GM20000 (cell line): ENCODE measurements at places on chromosomes 6 and 20.

GRCh38 chr6:75268121-75268987, 16.2 kb downstream of the TMEM30A start:
- DNase-seq: no peak

GRCh38 chr6:166659581-166659980, 32.5 kb upstream of the RPS6KA2 start:
- DNase-seq: no peak

GRCh38 chr6:22884456-22884855, 315.1 kb downstream of the HDGFL1 start:
- no peak for DNase-seq

DNA sequence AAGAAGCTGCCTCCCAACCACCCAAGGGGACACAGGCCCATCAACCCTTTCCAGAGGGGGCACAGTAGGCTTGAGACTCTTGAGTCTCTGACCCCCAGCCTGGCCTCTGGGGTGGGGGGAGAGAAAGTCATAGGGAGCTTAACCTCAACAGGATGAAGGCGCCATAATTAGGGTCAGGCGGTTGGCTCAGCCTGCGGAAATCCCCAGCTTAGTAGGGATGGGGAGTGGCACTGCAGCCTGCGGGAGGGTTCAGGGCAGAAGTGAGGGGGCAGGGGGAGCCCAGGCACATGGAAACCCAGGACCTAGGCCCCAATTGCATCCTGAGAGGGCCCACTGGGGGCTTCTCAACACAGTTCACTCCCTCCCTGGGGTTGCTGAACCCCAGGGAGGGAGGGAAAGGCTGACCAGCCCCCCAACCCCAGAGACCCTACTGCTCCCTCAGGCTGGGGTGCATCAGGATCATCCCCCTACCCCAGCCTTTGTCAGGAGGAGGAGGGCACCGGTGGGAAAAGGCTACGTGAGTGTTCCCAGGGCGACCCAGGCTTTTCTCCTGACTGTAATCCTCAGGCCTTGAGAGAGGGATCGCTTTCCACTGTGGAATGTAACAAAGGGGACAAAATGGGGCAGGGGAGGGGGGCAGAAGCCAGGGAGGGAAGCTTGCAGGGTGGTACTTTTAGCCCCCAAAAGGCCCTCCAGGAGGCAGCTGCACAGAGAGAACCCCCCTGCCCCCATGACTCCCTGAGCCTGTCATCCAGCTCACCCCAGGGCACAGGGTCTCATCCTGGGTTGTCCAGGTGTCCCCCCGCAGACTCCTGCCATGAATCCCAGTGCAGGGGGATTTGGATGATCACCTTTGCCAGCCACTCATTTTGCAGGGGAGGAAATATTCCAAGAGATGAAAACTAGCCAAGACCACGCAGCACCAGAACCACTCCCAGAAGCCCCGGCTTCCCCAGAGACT, 46.4 kb downstream of the MRPL14 start:
- no peak for DNase-seq

DNA sequence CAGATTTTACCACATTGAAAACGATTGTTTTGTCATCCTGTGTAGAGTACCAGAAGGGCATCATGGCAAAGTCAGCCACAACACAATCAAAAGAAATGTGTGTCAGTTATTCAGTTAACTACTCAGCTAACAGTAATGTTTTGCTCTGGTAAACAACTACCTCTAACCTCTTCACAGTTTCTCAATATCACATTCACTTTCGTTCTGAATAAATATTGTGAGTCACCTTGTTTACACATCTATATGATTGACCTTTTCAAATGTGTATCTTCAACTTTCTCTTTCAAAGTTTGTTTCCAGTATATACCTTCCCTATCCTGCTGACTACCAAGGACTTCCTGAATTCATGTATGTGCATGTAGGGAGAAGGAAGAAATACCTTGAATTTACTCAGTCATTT, 216.6 kb upstream of the UFL1 start:
- DNase-seq: peak; percentile 21

- peak; percentile 97 for DNase-seq
These were observed at the start of gene FAM210B for GRCh38 chr20:56358600-56359211. TSS of gene FAM210B (plus strand) at chr20:56358974. CDS start at chr20:56359006, 32 bp downstream.

GRCh38 chr20:53838311-53838868, 232.0 kb downstream of the BCAS1 start:
- DNase-seq: no peak

- DNase-seq: no peak
These were observed 371.7 kb upstream of the RUNX2 start for GRCh38 chr6:44956396-44956795.

DNA sequence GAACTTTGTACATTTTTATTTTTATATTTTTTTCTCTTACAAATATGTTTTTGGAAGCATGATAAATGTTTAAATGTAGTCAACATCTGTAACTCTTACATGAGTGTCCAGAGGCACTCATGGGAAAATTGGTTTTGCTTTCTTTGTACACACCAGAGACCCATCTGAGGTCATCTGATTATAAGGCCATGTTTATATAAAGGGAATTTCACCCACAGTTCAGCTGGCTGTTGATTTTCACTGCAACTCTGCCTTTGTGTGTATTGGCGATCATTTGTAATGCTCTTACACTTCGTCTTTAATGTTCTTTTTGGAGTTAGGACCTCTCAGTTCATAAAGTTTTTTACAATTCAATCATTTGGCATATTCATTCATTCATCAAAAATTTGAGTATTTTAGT, 28.1 kb downstream of the RIOK1 start:
- no peak for DNase-seq

DNA sequence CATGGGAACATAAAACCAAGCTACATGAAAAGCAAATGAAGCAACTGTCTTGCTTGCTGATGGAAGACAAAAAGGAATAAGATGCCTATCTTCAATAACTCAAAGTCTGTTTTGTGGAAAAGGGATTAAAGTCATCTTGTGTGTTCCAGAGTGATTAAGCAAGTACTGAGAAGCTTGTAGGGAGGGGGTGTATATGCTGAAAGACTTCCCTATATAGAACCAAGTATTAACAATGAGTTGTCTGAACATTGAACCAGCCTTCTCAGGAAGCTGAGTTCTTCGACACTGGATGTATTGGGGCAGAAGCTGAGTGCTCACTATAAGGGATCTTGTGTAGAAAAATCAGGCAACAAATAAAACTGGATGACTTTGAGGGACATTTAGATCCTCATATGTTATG, 451.8 kb downstream of the CD83 start:
- DNase-seq: no peak

DNA sequence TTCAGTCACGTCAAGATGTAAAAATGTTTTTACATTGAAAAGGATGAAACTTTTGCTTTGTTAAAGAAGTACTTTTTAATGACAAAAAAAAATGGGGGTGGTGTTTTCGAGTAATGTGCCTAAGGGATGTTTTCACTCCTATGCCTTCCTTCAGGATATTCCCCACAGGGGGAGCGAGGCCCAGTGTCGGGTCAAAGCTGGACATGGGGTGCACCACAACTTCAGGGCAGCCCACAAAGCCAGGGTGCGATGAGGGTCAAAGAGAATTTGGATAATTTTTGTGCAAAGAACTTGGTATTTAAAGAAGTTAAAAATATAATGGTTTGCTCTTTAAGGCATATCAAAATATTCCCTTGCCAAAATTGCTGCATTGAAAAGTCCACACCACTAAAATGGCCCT, 247.8 kb downstream of the KCNQ5 start:
- no peak for DNase-seq

DNA sequence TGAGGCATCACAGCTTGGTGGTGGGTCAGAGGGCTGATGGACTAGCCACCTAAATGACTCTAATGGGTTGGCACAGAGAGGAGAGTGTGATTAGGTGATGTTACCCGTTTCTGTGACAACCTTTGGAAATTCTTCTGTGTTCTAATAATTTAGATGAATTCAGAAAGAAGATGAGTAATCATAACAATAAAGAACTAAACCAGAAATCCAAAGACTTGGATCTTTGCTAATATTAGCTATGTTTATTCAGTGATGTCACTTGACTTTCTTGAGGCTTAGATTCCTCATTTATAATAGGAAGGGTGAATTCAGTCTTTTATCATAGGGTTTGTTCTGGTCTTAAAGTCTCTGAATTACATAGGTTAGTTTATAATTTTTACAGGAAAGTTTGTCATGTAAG, 19.9 kb downstream of the CRYBG1 start:
- DNase-seq: no peak

GRCh38 chr20:62707921-62708521, 615 bp upstream of the NTSR1 start:
- DNase-seq: no peak

DNA sequence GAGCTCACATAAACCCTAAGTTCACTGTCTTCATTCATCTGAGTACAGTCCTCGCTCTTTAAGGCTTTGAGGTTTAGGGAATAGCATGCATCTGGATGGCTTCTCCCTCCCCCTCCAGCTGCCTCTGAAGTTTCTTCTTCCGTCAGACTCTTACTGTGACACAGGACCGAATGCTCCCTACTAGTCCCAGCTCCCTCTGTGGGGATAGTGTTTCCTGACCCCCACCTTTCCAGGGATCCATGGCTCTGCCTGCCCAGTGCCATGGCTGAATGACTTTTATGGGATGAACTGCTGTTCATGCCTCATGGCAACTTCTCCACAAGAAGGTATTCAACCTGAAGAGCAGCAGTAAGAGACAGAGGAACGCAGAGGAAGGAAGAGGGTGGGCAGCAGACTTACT, 79.8 kb upstream of the EMILIN3 start:
- DNase-seq: no peak

- DNase-seq: no peak
These were observed 9.0 kb upstream of the ZNF292 start for GRCh38 chr6:87146363-87146762.

DNA sequence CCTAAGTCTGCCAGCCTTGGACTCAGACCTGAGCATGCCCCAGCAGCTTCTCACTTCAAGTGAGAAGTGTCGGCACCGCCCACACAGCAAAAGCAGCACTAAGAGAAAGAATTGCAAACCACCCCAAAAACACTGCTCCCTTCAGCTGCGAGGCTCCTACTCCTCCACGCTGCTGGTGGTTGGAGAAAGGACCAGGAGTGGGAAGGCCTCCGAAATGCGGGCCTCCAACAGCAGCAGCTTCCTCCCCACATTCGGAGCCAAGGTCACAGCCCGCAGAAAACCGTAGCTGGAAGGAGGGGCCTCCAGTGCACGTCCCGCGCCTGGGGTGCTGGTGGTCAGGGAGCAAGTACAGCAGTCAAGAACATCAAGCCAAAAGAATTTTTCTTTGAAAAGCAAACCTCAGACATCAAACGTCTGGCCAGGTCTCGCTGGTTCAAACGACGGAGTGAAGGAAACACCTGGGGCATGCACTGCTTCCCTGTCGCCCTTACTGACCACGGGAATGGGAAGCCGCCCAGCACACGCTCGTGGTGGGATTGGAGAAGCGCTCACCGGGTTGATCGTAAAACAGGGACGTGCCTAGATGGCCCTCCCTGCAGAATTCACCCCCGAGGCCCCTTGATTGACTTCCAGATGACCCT, 185.6 kb upstream of the CST7 start:
- DNase-seq: no peak

DNA sequence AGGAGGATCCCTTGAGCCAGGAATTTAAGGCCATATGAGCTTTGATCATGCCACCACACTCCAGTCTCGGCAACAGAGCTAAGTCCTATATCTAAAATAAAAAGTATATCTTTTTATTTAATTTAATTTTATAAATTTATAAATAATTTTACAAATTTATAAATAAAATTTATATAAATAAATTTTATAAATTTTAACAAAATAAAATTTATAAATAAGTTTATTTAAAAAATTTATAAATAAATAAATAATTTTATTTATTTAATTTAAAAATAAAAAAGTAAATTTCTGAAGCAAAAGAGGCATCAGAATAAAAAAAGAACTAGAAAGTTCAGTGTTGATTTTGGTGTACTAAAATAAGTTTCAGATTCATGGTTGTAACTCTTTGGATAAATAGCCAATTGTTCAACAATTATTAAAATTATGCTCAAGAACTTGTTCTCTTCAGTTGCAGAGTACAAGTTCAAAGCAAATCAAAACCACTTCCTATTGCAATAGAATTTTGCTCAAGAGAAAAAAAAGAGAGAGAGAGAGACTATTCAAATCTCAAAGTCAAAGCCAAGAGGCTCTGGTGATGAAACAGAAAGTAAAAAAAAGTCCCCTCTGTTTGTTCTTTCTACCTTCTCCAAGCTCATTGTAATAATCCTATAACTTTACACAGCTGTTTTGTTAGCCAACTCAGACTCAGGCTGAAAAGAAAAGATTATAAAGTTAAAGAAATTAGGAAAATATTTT, 547.5 kb upstream of the ADGRB3 start:
- peak; percentile 23 for DNase-seq

GRCh38 chr6:18668994-18669393, 281.8 kb downstream of the RNF144B start:
- DNase-seq: no peak

DNA sequence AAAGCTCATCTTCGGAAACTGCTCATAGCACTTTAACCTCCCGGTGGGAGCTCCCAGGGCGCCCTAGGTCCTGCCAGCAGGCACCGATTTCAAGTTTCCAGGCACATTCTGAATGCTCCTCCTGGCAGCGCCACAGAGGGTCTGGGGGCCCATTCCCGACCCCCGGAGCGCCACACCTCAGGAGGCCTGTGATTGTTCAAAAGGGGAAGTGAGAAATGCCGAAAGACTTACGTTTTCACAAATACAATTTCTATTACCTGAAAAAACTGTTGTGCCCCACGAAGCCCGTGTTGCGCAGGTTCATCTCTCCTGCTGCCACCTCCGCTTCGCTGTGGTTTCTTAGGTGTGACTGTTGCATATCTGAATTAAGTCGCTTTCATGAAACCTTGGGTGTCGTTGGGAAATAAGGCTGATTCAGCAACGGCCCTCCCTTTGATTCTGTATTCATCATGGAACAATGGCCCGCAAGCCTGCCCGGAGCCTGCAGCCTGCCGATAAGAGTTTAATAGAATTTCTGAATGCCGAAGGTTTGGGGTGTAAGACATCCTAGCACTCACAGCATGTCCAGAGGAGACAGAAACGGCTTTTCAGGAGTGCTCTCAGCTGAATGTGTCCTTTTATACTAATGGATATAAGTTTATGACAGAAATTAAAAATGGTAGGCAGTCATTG, 1.9 kb upstream of the MYT1 start:
- no peak for DNase-seq

DNA sequence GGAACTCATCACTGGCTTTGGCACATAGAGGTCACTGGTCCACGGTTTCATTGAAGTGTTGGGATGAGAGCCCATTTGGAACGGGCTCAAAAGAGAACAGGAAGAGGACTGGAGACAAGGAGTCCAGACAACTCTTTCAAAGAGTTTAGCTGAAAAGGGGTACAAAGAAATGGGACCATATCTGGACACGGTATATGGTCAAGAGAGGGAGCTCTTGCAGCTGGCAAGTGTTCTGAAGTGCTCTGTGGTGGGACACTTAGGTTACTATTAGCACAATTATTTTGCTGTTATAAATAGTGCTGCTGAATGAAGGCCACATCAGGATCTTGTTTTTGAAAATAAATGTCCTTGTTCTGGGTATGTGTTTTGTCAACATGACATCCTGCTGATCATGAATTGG, 4.6 kb downstream of the SGK2 start:
- DNase-seq: peak; percentile 31

GRCh38 chr20:361561-361960, 14.7 kb downstream of the NRSN2 start:
- no peak for DNase-seq

- DNase-seq: peak; percentile 68
These were observed 18.3 kb downstream of the RAET1L start for GRCh38 chr6:150006961-150007464.

GRCh38 chr20:22789676-22790075, 205.3 kb upstream of the FOXA2 start:
- no peak for DNase-seq
